G401 (cell line): ENCODE measurements at places on chromosomes 16 and 17. TPM values are rescaled to one million over a fixed set of nuclear protein-coding genes. Genes with fewer than 3 reads are reported as not detected.

The TAC4 gene
- 0.92 TPM in 1 of 2 replicates, not detected in the other for total RNA-seq

The C17orf50 gene
- total RNA-seq = not detected in 2 replicates

The KRT32 gene
- not detected in 2 replicates for total RNA-seq

The IL21R gene
- total RNA-seq = 0.18 TPM in 1 of 2 replicates, not detected in the other

The KRT15 gene
- not detected in 2 replicates for total RNA-seq

The ARHGDIG gene
- total RNA-seq = 2.6 and 12.2 TPM in 2 replicates

The NLRC5 gene
- 0.07 TPM in 1 of 2 replicates, not detected in the other for total RNA-seq

The SPAG5 gene
- 78.8 and 91.2 TPM in 2 replicates for total RNA-seq

- no peak for DNase-seq
These were observed 26.0 kb downstream of the TMEM204 start for GRCh38 chr16:1559446-1559975.

DNA sequence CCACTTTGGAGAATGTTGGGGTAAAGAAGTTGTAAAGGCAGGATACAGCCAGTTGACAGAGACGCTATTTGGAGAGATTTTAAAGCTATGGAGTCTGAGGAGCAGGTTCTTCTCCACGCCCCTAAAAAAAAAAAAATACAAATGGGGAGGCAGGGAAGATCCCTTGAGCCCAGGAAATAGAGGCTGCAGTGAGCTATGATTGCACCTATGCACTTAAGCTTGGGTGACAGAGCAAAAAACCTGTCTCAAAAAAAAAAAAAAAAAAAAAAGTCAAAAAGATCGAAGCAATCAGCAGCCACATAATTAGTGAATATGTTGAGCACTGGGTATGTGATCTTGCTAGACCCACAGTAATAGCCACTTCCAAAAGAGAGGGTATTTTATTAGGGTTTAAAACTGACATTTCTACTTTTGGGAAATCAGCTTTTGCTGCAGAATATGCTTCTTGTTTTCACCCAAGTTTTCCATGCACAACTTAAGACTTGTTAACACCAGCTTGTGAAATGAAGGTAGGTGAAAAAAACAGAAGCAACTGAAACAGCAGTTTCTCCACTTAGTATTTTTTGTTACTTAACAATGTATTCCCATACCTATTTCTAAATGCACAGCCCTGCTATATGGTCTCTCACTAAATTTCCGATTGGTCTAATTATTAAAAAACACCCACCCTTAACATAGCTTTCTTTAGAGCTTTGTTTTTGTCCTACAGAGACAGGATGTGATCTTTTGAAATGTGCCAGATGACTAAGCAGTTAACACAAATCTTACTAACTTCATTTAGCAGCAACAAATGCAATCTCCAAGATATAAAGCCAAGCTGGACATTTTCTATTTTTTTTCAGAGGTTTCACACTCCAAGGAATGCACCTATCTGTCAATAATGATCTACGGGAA lies 2.5 kb upstream of the ARL6IP1 start:
- no peak for DNase-seq

- no peak for DNase-seq
These were observed 14.2 kb upstream of the PEMT start for GRCh38 chr17:17605729-17606088.

DNA sequence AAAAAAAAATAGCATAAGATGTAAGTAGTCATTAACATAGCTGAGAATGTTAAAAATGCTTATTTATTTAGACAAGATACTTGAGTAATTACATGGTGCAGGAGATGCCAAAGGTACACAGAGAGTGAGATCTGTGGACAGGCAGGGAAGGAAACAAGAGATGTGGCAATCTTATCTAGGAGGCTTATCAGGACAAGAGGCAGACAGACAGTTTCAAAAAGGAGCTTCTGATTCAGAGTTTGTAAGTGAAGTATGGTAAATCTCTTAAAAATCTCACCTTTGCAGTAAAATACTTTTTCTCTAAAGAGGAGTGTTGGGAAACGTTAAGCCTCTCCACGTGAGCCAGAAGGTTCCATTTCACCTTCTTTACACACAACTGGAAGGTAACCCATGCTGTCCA lies 19.9 kb upstream of the GHDC start:
- no peak for DNase-seq

DNA sequence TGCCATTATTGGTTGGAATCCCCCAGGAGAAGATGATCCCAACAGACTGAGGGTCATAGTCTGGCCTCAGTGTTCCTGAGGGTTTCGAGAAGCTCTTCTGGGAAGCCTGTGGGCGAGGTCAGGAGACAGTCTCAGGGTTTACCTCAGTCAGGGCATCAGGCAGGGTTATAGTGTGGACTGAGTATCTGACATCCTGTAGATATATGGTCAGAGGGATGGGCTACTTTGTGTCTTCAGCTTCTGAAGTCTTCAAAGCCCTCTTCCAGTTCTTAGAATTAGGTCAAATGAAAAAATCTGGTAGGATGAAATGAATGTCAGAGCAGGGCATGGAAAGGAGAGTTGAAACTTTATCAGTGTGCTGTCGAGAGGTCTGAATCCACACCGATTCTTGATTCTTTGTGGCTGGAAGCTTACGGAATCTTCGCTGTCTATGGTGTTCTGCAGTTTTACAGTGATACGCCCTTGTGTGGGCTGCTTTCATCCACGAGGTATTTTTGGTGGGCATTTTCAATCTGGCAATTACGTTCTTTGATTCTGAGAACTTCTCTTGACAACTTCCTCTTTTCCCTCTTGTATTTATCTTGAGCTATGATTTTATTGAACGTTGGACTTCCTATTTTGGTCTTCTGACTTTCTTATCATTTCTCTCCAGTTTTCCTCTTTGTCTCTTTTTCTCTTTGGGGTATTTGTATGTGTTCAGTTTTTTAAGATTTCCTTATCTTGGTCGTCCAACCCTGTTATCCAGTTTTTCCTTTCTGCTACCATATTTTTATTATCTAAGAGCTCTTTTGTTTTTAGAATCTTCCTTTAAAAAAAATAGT lies 30.4 kb downstream of the BPTF start:
- DNase-seq = no peak

DNA sequence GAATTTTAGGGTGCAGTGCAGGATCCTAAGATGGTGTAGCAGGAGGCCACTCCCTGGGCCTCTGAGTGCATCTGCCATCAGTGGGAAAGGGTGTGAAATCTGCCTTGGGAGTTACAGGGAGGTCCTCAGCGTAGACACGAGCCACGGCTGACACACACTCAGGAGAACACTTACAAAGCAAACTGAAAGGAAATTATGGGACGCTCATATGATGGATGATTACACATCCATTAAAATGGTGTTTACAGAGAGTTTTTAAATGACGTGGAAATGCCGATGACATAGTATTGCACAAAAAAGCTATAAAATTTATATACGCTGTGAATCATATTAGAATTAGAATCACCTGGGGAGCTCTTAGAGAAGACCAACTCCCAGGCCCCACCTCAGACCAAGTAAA lies 175.2 kb downstream of the CCDC182 start:
- DNase-seq = no peak

DNA sequence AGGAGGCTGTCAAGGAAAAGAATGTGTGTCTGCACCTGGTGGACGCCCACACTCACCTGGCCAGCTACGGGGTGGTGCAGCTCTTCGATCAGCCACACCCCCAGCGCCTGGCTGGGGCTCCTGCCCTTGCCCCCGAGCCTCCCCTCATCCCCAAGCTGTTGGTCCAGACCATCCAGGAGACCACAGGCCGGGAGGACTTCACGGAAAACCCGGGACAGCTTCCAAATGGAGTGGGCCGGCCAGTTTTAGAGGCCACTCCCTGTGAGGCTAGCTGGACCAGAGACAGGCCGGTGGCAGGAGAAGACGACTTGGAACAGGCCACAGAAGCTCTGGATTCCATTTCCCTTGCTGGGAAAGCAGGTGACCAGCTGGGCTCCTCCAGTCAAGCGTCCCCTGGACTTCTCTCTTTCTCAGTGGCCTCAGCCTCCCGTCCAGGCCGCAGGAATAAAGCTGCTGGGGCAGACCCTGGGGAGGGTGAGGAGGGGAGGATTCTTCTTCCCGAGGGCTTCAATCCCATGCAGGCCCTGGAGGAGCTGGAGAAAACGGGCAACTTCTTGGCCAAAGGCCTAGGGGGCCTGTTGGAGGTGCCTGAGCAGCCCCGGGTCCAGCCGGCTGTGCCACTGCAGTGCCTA lies 2.2 kb downstream of the WDR81 start:
- no peak for DNase-seq

DNA sequence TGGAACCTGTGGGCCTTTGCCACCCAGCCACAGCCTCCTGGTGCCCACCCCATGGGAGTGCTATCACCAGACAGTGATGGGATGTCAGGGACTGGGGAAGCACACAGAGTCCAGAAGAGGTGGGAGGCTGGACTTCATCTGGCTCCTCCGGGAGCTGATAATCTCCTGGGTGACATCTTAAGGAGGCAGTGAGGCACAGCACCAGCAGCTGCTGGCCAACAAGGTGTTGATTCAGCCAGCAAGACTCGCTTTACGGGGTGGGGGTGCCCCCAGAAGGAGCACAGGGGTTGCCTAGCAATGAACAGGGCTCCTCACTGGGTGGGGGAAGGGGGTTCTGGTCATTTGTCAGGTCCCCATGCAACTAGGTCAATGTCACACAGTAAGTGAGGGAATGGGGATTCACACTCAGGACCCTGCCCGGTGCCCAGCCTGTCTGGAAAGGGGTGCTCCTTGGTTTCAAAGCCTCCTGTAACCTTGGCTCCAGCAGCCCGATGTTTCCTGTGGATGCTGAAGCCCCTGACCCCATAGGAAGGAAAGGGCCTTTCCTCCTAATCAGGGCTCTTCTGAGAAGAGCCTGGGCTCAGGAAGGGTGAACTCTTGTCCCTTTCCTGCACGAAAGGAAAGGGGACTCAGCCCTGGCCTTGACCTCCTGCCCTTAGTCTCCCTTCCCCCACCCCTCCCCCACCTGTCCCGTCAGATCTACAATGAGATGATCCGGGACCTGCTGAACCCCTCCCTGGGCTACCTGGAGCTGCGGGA lies 17.7 kb downstream of the KIF19 start:
- no peak for DNase-seq

GRCh38 chr17:29588562-29589411 lies 661 bp downstream of the GIT1 start:
- peak; percentile 36 for DNase-seq

DNA sequence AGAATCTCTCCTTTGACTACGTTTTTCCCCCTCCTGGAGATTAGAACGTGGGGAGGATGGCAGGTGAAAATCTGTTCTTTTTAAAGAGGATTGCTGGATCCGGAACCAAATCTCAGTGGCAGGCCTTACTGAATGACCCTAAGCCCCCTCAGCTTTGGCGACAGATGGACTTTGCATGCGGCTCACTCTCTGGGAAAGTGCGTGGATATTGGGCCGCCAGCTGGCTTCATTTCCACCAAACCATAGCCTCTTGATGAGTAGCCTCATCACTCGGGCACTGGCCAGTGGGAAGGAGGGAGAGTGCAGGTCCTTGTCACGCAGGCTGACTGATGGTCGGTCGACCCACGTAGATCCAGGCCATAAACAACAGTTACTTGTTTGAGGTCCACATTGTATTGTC lies 31.3 kb upstream of the CCDC182 start:
- no peak for DNase-seq
